ENCODE measurements at places on chromosomes 11 and 22.

- DNase-seq, result no peak
Measured at GRCh38 chr11:88508759-88509581, 171.4 kb upstream of the CTSC start.

DNA sequence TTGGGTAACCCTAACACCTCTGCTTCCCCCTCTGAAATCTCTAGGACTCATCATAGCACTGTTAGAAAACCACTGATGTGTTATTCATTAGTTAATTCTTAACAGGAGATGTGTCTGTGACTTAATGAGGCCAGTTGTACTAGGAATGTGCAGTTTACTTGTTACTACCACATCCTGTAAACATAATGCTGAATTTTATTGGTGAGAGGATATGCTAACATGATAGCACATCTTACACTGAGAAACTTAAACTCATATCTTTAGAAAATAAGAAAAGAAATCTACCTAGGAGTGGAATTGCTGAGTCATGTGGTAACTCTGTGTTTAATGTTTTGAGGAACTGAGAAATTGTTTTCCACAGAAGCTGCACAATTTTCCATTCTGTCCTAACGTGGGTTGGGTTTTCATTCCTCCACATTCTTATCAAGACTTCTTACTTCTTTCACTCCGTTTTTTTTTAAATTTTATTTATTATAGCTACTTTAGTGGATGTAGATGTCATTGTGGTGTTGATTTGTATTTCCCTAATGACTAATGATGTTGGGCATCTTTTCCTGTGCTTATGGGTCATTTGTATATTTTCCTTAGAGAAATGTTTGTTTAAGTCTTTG is 33.7 kb downstream of the RNF121 start:
- DNase-seq, result no peak

DNA sequence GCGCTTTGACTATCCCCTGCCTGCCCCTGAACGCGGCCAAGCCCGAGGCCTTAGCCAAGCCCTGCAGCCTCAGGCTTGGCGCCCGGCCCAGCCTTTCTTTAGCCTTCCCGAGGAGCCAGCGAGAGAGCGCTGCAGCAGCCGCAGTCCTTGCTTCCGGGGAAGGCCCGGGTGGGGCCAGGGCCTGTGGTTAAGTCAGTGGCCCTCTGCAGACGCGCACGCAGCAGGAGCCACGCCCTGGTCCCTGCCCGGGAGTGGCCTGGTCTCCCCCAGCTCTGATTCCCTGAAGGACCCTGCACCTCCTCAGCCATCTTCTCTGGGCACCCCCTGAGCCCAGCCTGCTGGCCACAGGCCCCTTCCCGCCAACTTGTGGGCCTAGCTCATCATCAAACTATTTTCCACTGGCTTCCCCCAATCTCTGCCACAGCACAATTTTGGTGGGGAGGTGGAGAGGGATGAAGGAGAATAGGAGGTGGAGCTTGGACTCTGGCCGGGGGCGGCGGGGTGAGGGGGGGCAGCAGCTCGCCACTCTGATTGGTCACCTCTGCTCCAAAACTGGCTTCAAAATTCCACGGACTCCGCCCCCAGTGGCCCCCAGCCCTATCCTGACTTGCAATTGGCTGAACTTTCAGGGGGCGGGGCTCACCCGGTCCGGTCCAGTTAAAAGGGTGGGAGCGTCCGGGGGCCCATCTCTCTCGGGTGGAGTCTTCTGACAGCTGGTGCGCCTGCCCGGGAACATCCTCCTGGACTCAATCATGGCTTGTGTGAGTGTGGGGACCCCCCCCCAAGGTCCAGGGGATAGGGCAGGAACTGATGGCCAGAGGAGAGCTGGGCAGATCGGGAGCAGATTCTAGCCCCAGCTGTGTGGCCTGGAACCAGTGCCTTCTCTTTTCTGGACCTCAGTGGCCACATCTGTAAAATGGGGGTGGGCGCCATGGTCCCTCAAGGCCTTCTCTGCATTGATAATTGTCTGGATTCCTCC is at the start of gene LGALS1:
LGALS1 (plus strand) TSS at position 686 of the 979 bp plus-strand sequence; CDS start at position 753, 67 bp downstream.
- DNase-seq, result peak; percentile 59

- DNase-seq, result peak; percentile 91
Measured at GRCh38 chr11:45233121-45233803, 52.9 kb downstream of the SYT13 start.

GRCh38 chr11:122852074-122852795 is 13.9 kb downstream of the CRTAM start:
- DNase-seq, result no peak

GRCh38 chr11:4851033-4851432 is 2.0 kb upstream of the OR51S1 start:
- DNase-seq, result no peak

GRCh38 chr11:115903179-115903578 is 399.0 kb upstream of the CADM1 start:
- no peak for DNase-seq
